ENCODE measurements at places on chromosomes 12 and 14.

- no peak for DNase-seq
Measured at GRCh38 chr12:115597157-115597712, 680.3 kb downstream of the MED13L start.

DNA sequence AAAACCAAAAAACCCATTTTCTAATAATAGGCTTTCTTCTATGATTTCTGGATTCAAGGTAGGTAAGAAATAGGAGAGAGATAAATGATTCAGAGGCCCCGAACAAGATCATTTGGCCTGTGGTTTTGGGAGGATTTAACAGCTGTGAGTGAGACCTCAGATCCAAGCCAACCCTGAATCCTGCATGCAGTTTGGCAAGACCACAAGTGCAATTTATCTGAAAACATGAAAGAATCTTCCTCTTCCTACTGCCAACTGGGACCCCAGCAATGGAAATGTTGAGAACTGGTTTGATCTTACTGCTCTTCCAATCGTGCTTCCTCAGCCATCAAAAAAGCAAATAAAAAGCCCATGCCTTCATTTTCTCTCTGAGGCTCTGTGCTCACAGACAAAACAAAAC is 519.7 kb upstream of the TBX3 start:
- DNase-seq: no peak

DNA sequence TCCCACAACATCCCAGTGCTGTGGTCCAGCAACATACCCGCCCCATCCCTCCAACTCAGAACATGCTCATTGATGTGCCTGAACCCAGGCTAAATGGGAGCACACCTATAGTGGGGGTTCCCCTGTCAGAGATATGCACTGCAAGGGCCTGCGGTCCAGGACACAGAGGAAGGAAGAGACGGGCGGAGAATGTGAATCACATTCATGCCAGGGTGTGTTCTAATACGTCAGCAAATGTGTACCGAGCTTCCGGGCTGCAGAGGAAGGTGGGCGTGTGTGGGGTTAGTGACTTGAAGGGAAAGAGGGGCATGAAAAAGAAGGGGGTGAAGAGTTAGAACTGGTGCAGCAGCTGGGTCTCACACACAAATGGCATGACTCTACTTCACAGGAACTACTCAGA is 83.7 kb downstream of the DPF3 start:
- no peak for DNase-seq

DNA sequence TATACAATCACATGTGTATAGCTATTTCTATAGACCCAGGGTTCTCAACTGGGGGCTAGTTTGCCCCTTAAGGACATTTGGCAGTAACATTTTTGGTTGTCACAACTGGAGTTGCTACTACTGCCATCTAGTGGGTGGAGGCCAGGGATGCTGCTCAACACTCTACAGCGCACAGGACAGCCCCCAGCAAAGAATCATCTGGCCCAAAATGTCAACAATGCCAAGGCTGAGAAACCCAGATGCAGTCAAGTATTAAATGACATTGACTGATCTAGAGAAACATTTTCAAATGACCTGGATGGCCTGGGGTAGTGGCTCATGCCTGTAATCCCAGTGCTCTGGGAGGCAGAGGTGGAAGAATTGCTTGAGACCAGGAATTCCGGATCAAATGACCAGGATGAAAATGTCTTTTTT is 5.8 kb downstream of the WSB2 start:
- no peak for DNase-seq

- DNase-seq: no peak
Measured at GRCh38 chr14:69156224-69156623, 3.3 kb upstream of the DCAF5 start.
